Fibroblast of upper back skin (primary cell): ENCODE measurements at places on chromosomes 5 and 9.

DNA sequence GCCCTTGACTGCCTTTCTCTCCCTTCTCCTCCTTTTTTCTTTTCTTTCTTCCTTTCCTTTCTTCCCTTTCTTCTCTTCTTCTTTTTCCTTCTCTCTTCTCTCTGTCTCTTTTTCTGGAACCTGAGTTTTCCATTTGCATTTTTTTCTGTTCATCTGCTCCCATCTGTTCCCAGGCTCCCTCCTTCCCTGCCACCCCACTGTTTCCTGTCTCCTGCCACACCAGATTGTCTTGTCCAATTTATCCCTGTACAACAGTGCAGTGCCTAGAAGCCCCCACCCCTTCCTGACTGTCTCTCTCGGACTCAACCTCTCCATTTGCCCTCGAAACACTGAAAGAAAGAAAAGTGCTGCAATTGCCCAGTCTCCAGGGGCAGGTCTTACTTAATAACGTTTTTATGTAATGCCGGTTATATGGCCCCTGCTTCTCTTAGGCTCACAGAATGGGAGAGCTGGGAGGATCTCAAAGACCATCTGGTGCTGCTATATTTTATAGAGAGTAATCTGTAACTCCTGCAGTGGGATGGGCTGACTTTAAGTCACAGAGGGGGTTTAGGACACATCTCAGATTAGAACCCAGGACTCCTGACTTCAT, 101.4 kb downstream of the RALGPS1 start:
- no peak for DNase-seq

GRCh38 chr5:9170026-9170425, 375.8 kb downstream of the SEMA5A start:
- peak; percentile 20 for DNase-seq

- peak; percentile 48 for DNase-seq
Observed at GRCh38 chr5:65874241-65874640, 52.1 kb upstream of the ERBIN start.

- DNase-seq: peak; percentile 18
Observed at GRCh38 chr5:101532430-101532829, 629.3 kb upstream of the ST8SIA4 start.

DNA sequence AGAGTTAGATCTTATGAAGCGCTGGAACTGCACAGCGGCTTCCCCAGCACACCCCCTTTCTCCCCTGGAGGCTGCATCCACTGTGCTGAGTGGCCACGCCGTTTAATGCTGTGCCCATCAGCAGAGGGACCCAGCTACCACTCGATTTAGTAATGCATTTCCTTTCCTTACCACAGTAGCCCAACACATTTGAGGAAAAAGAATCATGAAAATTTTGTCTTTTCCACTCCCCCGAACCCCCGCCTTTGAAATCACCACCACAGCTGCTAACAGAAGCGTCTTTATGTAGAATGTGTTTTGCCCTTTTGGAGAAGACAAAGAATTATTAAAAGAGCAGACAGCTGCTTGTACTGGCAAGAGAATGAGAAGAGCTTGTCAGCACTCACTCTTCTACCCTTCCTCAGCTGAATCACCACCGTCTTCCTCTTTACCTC, 73.2 kb downstream of the ACER2 start:
- no peak for DNase-seq

- DNase-seq: no peak
Observed at GRCh38 chr5:172642051-172642409, 967 bp downstream of the NEURL1B start.

GRCh38 chr9:715743-716400, 125.6 kb upstream of the DMRT1 start:
- DNase-seq: no peak

- DNase-seq: peak; percentile 52
Observed at GRCh38 chr9:72533322-72533721, 11.9 kb downstream of the TMC1 start.

DNA sequence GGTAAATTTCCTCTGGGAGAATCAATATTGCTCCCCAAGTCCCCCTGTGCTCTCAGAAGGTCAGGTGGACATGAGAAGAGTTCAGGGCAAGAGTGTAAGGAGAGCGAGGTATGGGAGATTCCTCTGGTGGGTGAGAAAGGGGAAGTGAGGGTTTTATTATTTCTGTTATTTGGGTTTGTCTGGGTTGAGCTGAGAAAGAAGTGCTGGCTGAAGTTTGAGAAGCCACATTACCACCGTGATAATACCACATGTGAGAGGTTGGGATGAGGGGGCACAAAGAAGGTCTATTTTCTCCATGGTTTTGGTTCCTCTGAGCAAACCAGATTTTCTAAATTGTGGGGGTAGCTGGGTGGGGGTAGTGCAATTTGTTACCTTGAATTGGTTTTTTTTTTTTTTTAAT, 350.4 kb downstream of the OSTF1 start:
- no peak for DNase-seq

DNA sequence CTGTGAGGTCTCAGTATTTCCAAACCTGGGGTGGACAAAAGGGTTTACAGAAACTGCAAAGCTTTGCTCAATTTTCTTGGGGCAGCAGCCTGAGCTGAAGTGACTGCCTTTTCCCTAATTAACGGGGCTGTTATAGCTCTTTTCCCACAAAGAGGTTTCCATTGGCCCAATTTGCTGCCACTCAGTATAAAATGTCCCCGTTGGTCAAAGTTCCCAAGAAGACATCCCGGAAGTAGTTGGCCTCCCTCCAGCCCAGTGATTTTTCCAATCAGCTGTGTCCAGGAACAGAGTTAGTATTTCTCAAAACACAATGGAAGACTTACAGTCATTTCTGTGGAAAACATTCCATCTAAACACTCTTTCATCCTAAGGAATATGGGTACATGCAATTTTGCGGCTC, 643.6 kb downstream of the ACTL7B start:
- DNase-seq: no peak

GRCh38 chr5:16862777-16863176, 73.3 kb downstream of the MYO10 start:
- no peak for DNase-seq

DNA sequence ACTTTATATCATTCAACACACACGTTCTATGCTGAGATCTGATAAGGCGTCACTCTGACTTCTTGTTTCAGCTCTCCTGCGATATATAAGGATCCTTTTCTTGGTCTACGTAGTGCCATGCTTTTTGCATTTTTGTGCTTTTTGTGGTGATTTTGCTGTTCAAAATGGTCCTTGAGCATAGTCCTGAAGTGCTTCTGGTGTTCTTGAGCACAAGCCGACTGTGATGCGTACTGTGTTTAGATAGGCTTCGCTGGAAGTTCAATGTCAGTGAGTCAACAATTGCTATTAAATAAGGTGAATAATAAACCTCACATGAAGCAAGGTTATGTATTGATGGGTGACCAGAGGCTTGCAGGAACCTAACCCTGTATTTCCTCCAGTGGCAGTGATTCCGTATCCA, 46.8 kb downstream of the ACO1 start:
- DNase-seq: no peak

- DNase-seq: no peak
Observed at GRCh38 chr9:137590123-137590468, 216 bp downstream of the ZMYND19 start.

DNA sequence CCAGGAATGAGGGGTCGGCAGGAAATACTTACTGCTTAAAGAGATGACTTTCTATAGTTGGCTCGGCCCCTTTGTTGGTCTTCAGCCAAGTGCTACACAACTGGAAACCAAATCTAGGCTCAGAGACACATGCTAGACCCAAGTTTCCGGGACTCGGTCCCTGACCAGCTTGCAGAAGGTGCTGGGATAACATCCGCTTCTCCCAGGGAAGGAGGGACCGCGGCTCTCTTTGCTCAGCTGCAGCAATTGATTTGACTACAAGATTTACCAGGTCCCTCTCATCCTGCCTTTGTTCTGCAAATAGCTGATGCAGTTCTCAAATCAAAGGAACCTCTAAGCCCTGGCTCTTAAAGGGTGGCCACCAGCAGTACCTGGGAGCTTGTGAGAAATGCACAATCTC, 314.7 kb downstream of the MLLT3 start:
- DNase-seq: no peak

GRCh38 chr5:139023286-139023685, 148.2 kb upstream of the LRRTM2 start:
- DNase-seq: no peak

DNA sequence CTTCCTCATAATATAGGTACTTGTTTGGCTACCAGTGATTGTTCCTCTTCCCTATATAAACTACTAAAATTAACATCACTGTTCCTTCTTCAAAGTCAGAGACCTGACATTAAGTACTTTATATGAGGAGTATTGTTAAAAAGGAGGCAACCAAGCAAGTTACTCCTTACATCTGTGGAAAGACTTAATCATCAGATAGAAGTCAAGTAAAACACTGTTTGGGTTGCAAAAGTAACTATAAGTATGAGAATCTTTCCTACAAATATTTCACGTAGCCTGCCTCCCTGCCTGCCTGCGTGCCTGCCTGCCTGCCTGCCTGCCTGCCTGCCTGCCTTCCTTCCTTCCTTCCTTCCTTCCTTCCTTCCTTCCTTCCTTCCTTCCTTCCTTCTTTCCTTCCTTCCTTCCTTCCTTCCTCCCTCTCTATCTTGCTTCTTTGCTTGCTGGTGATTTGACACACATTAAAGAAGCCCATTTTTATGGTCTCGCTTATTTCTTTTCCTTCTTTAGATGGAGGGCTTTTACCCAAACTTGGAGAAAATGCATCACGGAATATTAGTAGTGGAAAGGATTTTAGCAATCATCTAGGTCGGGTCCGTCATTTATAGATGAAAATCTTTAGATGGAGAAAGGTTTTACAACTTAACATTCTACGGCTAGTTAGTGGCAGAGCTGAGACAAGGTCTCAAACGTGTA, 3.2 kb downstream of the CER1 start:
- DNase-seq: no peak

GRCh38 chr5:24225051-24225450, 419.7 kb downstream of the CDH10 start:
- peak; percentile 50 for DNase-seq

DNA sequence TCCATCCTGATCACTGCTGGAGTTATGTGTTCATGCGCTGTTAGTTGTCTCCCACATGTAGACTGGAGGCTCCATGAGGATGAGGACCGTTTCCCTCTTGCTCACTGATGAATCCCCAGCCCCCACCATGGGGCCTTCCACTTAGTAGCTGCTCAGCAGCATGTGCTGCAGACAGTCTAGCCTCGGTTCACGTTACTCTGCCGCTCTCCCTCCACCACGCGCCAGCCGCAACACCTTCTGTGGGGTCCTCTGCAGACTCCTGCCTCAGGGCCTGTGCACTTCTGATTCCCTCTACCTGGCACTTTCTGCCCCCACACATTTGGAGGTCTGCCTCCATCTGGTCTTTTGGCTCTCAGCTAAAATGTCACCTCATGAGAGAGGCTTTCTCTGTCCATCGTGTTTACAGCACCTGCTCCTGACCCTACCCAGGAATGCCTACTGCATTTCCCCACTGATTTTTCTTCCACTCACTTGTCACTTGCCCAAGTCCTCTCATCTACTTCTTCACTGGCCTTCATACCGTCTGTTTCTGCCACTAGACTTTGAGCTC, 36.3 kb downstream of the STK10 start:
- DNase-seq: no peak

- no peak for DNase-seq
Observed at GRCh38 chr9:116096853-116097252, 56.7 kb upstream of the PAPPA start.

GRCh38 chr9:124665391-124666058, 105.6 kb downstream of the NR6A1 start:
- DNase-seq: peak; percentile 71

DNA sequence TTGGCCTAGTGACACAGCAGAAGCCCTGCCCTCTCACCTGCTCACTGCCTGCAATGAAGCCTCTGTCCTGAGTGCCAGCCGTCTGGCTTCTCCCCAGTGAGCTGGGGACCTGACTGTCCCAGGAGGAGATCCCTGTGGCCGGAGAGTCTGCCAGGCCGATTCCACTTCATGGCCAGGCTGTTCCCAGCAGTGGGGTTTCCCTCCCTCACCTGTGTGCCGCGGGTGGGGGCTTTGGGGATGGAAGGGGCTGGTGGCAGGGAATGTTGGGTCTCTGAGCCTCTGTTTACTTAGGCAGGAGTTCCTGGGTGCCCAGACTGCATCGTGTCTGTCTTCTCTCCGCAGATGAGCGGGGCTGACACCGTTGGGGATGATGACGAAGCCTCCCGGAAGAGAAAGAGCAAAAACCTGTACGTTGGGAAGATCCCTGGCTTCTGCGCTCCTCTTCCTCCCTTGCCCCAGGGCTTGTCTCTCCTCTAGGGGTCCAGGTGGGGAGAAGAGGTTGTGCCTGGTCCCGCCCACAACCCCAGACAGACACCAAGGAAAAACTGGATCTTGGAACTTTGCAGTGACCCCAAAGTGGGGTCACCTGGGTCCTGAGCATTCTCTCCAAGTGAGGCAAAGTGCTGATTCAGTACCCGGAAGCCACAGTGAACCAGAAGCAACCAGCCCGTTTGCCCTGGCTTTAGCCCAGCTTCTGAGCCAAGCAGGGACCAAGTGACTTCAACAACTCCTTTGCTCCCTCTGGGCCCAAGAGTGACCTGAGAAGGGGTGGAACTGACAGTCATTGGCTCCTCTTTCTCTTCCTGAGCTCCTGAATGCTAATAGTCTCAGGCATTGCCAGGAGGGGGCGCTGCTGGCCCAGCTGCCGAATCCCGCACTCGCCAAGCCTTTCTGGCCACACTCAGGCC, 127.7 kb downstream of the RGS3 start:
- DNase-seq: peak; percentile 66

DNA sequence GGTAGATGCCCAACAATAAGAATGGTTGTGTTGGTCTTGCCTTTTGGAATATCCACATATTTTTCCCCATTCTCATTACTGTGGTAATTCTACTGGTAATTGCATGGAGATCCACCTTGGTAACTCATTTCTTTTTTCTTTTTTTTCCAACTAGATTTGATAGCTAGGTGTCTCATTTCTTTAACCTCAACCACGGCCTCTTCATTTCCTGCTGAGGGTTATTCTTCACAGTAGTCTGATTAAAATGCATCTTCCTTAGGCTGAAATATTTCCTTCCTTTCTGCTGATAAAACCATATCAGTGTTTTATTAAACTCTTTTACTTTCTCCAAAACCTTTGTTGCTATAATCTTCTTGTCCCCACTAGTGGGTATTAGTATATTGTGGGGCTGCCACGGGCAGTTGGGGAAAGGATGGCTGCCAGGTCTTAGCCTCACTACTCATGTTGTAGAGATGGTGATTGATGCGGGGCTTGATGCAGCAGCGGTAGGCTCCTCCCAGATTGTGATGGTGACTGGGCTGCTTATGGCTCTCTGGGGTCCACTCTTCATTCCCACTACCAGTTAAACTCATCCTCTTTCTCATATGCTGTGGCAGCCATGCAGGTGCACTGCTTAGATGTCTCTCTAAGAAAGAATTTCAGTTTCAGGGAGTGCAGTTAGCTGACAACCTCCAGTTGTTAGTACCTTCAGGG, 35.9 kb downstream of the KIF2A start:
- no peak for DNase-seq

- DNase-seq: peak; percentile 89
Observed at GRCh38 chr9:86749894-86750255, 197.4 kb downstream of the GAS1 start.

GRCh38 chr5:13403351-13403750, 541.1 kb downstream of the DNAH5 start:
- peak; percentile 25 for DNase-seq

DNA sequence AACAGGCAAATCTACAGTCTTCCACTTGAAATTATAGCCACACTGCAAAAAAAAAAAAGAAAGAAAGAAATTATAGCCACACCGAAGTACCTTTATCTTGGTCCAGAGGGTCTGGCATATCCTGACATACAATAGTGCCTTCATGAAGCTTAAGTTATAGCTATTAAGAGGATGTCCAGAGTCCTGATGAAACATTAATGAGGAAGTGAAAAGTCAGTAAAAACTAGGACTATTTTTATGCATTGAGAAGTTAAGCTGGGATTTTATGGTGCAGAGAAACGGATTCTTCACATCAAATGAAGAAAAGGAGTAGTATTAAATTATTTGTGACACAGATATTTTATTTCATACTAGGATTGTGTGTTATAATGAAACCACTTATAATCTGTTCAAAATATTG, 123.9 kb downstream of the SV2C start:
- no peak for DNase-seq
